Endothelial cell of coronary artery (primary cell): ENCODE measurements at places on chromosomes 13 and 19. TPM values are rescaled to one million over a fixed set of nuclear protein-coding genes. Genes with fewer than 3 reads are reported as not detected.

Gene HPN
- total RNA-seq: not detected in 2 replicates

Gene ZNF541
- total RNA-seq: under 0.01 and 0.27 TPM in 2 replicates

Gene ZNF536
- not detected in 2 replicates for total RNA-seq

Gene ZNF773
- 5.8 and 9.9 TPM in 2 replicates for total RNA-seq

Gene NEK5
- 0.09 TPM in 2 replicates for total RNA-seq

Gene OVOL3
- total RNA-seq: not detected in 2 replicates

Gene NR2F6
- total RNA-seq: 31.5 and 46.8 TPM in 2 replicates

Gene PODNL1
- total RNA-seq: 0.09 TPM in 2 replicates

Gene NOVA2
- 4.7 and 6.0 TPM in 2 replicates for total RNA-seq

Gene KIR2DL3
- not detected in 2 replicates for total RNA-seq

Gene KLK2
- total RNA-seq: not detected in 2 replicates

Gene PABPC3
- total RNA-seq: 0.09 TPM in 2 replicates

Gene POSTN
- total RNA-seq: 54.5 and 210 TPM in 2 replicates

Gene SIGLECL1
- not detected in 2 replicates for total RNA-seq

Gene SPRED3
- total RNA-seq: 4.3 and 5.3 TPM in 2 replicates
